ENCODE measurements at places on chromosomes 3 and 15.

GRCh38 chr3:42430781-42431532, 20.5 kb upstream of the LYZL4 start:
- no peak for DNase-seq

DNA sequence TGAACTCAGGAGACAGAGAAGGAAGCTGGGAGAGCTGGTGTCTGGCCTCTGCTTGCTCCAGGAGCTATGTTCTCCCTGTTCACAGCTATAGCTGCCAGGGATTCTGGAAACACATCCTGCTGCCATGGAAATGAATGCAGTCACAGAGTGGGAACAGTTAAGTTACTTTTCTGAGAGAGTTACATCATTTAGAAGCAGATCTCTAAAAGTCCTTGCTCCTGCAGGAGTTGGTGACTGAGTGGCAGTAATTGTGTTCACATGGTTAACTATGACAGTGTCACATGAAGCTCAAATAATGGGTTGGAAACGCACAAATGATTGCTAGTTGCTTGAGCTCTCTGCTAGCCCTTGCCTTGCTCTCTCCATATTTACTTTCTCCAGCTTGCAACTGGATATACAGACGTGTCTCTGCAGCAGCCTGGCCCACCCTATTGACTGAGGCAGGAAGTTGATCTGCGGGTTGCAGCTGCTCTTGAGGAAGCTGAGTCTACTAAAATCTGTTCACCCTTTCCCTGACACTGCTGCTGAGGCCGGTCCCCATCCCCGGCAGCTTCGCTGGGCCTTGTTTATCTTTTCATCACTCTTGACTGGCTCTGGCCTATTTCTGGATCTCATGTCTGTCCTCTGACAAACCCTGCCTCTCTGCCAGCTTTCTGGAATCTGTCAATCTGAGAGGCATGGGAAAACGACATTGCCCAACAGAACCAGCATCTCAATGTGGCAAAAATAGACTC, 16.7 kb upstream of the ISLR start:
- peak; percentile 33 for DNase-seq

- no peak for DNase-seq
These were observed 3.1 kb upstream of the CXCR6 start for GRCh38 chr3:45940004-45940780.

GRCh38 chr15:70763950-70764730, 782 bp upstream of the UACA start:
- no peak for DNase-seq

- DNase-seq, result no peak
These were observed 160.7 kb downstream of the SQOR start for GRCh38 chr15:45795440-45796069.

DNA sequence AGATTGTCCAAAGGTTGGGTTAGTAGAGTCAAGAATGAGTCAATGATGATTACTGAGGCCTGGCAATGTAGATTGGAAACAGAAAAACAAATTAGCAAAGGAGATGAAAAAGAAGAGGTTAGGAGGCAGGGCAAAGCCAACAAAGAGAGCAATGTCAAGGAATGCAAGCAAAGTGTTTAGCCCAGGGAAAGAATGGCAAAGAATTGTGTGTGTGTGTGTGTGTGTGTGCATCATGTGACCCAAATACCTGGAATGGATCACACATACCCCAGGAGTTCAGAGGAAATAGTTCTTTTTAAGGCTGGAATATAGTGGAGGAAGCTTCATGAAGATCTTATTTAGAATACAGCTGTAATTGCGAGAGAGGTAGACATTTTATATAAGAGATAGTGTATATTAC, 831.7 kb upstream of the ARPP21 start:
- no peak for DNase-seq

DNA sequence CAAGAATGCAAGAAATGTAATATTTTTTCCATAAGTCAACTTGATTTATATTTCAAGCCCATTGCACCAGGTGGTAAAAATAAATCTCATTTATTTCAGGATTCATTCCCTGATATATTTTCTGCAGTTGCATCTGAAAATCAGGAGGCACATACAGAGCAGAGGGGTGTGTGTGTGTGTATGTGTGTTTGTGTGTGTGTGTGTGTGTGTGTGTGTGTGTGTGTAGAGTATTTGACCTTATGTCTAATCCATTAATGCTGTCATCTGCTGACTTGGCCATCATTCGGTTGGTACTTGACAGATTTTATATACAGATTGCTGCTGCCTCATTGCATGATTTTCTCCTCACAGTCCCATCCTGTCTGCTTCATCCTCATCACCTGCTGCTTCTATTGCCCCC, 118.5 kb downstream of the SERPINI1 start:
- DNase-seq, result no peak

DNA sequence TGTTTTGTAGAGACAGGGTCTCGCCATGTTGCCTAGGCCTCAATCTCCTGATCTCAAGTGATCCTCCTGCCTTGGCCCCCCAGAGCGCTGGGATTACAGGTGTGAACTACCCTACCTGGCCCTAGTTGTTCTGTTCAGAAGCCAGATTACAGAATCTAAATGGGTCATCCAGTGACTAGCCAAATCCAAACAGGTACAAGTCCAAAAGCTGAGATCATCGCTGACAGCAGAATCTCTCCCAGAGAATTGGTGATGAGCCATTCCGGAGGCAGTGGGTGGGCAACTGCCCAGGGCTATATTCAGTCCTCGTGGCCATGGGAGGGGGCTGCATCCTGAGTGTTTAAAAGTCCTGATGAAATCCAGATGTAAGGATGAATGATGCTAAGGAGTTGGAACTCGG, 47.5 kb upstream of the SEMA4B start:
- DNase-seq, result no peak

DNA sequence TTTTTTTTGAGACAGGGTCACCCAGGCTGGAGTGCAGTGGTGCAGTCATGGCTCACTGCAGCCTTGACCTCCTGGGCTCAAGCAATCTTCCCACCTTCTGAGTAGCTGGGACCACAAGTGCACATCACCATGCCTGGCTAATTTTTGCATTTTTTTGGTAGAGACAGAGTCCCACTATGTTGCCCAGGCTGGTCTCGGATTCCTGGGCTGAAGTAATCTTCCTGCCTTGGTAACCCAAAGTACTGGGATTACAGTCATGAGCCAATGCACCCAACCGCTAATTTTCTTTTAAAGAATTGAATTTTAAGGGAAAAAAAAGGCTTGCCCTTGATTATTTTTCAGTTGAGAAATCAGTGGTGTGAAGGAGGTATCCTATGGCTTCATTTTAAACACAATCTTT, 334.0 kb downstream of the SOX2 start:
- no peak for DNase-seq

DNA sequence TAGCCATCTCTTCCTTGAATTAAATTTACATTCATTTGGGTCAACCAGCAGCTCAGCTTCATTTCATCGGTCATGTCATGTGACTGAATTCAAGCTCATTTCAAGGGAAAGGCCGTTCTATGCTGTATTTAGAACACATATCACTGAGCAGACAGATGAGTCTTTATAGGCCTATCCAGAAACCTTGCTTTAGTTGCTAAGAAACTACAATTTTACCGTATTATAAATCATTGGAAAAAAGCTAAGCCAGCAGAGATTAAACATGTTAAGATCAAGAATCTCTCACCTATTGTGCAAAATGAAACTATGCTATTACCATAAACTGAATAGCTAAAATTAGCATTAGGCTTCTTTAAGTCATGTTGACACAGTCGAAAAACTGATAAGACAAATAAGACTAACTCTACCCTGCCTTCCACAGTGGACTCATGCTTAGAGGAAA, 2.2 kb downstream of the NPTN start:
- DNase-seq, result no peak

DNA sequence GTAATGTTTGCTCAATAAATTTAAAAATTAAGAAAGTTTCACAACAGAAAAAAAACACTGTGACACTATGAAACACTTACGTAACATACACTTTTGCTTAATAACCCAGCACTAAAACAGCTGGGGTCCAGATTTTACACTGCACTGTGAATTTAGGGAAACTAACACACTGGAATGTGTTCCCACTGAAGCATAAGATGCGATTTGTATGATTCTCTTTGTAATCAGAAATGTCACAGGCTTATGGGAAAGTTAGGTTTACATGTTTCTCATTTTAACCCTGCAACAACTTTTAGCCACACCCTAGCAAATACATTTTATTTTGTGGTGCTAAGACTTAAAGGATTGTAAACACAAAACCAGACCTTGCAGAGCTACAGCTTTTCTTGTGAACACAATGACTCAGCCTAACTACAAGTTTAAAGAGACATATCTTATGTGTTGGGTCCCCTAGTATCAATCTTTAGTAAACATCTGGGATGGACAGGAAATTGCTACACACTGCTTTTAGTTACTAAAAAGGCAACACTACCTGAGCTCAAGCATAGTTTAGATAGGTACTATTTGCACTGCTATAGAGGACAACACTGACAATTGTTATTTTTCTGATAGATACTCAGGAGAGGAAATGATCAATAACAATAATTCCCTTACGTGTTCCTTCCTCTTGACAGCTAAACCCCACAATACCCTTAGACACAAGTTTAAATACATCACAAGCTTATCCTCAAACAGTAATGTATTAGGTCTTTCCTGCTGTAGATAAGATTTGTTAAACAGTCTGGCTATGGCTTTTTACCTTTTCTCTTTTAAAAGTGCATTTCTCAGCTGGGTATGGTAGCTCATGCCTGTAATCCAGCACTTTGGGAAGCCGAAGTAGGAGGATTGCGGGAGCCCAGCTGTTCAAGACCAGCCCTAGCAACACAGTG, 3.8 kb downstream of the PLD1 start:
- no peak for DNase-seq

DNA sequence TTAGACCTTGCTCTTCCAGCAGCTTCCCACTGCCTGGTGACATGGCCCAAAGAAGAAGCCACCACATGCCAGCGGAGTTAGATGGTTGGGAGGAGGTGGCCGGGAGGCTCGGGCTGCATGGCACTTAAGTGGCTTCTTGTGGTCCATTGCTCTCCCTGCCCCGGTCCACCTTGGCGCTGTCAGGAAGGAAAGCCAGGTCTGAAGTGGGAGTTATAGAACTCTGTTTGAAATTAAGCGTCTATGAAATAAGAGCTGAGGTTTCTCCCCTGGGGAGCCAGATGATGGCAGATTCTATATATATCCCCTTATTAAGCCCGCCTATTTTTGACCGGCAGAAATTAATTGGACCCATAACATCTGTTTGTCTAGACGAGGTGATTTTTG, 61.2 kb downstream of the ITGA11 start:
- DNase-seq, result no peak

- no peak for DNase-seq
These were observed 25.3 kb upstream of the SLTM start for GRCh38 chr15:58958811-58959210.

DNA sequence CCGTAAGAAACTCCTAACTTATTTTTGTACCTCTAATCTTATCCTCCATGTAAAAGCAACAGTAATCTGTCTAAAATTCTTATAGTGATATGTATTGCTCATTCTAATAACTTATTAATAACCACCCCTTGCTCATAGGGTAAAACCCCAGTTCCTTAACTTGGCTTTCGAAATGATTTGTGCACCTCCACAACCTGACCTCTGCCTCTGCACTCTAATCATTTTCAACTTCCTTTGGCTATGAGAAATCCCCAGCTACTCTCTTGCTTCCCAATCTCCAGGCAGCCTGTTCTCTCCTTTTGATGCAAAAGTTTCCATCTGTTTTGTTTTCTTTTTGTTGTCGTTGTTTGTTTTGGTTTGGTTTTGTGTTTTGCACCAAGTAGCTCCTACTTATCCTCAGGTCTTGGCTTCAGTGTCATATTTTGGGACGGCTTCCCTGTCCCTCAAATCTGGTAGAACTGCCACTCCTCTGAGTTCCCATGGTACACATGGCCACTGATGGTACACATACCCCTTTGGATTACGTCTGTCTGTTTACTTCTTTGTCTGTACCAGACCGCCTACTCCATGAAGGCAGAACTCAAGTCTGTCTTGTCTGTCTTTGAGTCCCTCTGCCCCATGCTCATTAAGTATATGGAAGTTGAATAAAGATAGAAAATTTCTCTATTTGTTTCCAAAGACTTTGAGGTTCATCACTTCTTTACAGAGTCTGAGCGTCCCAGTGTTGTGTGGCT, 105.6 kb upstream of the TGFBR2 start:
- no peak for DNase-seq

DNA sequence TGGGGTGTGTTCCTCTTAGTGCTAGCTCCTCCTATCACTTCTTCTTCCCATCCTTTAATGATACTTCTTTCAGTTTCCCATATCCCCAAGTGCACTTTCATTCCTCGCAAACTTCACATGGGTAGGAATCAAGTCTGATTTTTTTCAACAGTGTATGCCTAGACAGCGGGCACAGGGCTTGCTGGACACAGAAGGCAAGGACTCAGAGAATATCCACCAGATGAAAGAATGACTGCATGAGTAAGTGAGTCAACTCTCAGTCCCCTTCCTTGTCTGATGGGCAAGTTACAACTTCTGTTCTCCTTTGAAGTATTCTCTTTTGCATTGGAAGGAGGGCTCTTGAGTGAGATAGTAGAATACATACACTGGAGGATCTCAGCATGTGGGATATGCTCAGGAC, 3.1 kb upstream of the SQOR start:
- DNase-seq, result no peak

DNA sequence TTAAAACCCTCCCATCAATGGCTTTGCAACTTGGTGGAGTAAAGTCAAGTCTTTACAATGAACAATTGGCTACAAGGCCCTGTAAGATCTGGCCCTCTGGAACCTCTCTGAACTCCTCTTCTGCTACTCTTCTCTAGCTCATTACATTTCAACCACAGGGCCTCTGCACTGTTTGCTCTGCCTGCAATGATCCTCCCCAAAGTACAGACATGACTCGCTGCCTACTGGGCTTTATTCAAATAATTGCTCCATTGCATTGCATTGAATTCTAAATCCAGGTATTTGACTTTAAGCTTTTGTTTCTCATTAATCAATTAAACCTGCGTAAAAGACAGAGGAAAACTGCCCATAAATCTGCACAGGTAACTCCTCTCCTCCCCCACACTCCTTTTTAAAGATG, 96.7 kb downstream of the CD47 start:
- DNase-seq, result no peak

DNA sequence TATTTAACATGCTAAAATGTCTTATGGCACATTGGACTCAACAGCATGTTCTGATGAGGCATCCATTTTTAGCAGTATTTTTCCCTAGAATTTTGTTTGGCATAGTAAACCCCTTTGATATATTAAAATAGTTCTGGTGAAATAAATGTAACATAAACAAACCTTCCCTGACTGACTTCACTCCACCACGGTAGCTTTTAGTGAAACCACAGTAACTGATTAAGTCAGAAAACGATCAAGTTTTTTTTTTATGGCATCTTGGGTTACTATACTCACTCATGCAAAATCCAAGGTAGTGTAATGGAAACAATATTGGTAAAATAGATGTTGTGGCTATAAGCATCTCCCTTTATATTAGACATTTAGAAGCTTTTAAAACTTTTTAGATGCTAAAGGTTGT, 2.8 kb downstream of the SERP1 start:
- no peak for DNase-seq

Data from right kidney (tissue), 9 donors.